ENCODE measurements at places on chromosomes 1 and 21. TPM values are rescaled to one million over a fixed set of nuclear protein-coding genes. Genes with fewer than 3 reads are reported as not detected.

DNA sequence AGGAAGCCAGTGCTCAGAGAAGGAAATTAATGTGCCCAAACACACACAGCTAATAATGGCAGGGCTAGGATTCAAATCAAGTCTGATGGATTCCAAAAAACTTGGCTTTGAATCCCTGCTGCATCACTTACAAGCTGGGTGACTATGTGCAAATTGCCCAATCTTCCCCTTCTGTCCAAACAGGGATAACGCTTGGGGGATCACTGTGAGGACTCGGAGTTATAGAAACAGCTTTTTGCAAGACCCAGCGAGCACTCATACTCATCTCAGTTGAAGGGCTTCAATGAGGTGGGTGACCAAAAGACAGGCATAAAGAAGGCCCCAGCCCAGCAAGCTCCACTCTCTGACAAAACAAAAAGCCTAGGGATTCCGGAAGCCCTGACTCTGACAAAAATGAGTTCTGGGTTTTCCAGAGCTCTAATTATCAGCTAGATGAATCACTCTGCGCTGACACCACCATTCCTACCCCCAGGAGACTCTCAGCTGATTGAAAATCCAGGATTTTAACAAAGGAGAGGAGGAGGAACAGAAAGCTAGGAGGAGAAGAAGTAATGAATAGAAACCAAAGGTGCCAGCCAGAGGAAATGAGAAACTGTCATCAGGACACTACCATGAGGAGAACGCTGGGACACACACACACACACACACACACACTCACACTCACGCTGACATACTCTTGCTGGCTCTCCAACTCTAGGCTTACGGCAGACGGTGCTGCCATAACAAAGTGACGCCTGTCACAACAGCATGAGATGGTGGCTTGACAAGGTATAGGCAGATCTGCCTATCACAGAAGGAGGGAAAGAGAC is 1.6 kb upstream of the STK40 start:
- DNase-seq, result peak; percentile 77

DNA sequence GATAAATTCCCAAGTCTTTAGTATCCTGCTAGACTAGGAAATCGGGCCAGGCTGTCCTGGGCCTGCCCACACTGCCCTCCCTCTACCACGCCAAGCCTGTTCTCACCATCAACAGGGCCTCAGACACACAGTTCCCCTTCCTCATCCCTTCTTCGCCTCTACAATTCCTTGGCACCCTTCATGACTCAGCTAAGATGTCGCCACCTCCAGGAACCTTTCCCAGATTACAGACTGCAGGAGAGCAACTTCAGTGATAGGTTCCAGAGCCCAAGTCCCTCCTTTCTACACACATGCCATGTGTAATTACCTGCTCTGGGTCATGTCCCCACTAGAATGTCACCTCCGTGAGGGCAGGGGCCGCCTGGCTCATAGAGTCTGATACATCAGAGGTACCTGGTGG is 3.3 kb downstream of the RIMS3 start:
- no peak for DNase-seq

The CLIC6 gene
- 0.96 TPM for total RNA-seq

The TNNT2 gene
- total RNA-seq, result 2.6 TPM

DNA sequence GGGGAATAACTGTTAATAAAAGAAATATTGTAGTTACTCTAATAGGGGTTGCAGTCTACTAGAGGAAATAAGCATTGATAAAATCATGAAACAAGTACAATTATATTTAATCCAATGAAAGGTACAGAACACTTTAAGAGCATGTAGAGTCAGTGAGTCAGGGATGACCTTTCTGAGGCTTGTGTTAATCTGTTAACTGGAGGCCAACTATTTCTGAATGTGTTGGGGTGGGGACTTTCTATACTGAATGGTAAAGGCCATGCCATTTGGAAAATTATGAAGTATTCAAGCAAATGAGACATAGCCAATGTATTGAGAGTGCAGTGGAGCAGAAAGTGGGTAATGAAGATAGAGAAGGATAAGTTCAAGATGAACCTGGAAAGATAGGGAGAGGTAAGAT is 646.2 kb downstream of the ADGRL2 start:
- no peak for DNase-seq

DNA sequence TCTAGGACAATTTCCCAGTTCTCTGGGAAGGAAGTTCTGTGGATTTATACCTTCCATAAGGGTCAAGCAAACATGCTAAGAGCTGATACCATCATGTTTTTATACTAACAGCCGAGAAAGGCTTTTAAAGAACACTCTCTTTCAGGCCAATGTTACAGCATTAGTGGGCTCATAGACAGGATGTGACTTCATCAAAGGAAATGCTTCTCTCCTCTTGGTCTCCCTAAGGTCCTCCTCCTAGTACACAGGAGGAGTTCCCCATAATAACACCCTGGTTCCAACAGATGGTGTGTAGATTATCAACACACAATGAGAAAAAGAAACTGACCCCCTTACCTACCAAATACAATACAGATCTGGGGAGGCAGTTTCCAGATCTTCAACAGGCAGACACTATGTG is 26.7 kb upstream of the GLIS1 start:
- peak; percentile 3 for DNase-seq

The SPATA45 gene
- total RNA-seq, result not detected

GRCh38 chr1:165284454-165284853 is 72.1 kb downstream of the LMX1A start:
- DNase-seq, result peak; percentile 36

The DPYD gene
- total RNA-seq, result 24.1 TPM

DNA sequence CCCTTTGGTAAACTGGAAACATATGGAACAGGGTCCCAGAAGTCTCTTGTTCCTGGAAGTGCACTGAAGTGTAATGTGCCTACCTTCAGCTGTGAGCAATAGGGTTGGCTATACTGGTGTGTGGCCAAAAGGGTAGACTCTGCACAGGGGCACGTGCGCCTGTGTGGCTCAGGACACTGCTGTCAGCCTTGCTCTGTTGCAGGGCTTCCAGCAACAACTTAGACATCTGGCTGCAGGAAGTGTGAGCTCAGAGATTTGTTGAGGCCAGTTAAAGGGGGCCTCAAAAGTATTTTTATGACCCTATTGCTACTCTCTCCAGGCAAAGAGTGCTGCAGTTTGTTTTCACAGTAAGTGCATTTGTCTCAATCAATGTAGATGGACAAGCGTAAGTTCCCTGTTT is 7.5 kb downstream of the CTPS1 start:
- DNase-seq, result peak; percentile 57

- no peak for DNase-seq
Measured at GRCh38 chr1:187744665-187745064, 915.9 kb downstream of the PLA2G4A start.

The MIER1 gene
- total RNA-seq, result 45.3 TPM

DNA sequence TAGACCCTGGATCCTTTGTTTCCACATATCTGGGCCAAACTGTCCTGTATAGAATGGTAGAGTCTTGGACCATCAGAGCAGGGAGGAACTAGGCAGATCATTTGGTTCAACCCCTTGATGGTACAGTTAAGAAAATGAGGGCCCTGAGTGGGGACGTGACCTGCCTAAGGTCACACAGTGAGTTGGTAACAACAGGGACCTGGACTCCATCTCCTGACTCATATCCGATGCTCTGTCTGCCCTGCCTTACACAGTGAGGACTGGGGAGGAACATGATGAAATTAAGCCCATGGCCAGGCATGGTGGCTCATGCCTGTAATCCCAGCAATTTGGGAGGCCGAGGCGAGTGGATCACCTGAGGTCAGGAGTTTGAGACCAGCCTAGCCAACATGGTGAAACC is 440.2 kb downstream of the PTPRU start:
- DNase-seq, result no peak

DNA sequence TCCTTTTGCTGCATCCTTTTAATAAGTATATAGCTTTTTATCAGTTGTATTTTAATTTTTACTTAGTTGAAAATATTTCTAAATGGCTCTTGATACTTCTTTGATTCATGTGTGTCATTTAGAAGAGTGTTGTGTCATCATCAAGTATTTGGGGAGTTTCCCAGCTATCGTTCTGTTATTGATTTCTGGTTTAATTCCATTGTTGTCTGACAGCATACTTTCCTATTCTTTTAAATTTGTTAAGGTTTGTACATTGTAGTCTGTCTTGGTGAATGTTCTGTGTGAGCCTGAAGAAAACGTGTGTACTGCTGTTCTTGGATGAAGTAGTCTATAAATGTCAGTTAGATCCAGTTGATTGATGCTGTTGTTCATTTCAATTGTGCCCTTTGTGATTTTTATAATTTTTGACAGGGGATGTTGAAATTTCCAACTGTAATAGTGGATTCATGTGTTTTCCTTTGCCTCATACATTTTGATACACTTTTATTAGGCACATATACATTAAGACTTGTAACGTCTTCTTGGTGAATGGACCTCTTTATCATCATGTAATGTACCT is 24.8 kb downstream of the SDCCAG8 start:
- DNase-seq, result no peak

Data from umbilical cord (tissue), 2 donors.